ENCODE measurements at places on chromosomes 13 and 19. TPM values are rescaled to one million over a fixed set of nuclear protein-coding genes. Genes with fewer than 3 reads are reported as not detected.

DNA sequence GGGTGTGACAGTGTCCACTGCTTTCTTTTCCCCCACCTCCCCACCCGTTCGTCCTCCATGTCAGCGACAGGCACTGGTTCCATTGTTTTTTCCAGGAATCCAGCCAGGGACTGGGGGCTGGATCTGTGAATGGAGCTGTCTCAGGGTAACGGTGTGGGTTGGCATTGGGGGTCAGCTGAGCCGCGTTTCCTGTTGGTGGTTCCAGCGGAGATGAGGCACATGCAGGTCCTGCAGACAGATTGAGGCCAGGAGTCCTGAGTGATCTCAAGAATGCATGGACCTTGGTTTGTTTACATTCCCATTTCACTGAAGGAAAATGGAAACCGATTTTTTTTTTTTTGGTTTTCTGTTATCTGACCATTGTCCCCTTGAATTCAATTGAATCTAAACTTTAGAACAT, 303.9 kb downstream of the FGF9 start:
- no peak for DNase-seq

- DNase-seq: no peak
These were observed 116.1 kb downstream of the LRCH1 start for GRCh38 chr13:46668931-46669525.

The SHISA2 gene
- total RNA-seq: 19.9 TPM

GRCh38 chr19:47097396-47098201, 16.0 kb downstream of the ZC3H4 start:
- no peak for DNase-seq

DNA sequence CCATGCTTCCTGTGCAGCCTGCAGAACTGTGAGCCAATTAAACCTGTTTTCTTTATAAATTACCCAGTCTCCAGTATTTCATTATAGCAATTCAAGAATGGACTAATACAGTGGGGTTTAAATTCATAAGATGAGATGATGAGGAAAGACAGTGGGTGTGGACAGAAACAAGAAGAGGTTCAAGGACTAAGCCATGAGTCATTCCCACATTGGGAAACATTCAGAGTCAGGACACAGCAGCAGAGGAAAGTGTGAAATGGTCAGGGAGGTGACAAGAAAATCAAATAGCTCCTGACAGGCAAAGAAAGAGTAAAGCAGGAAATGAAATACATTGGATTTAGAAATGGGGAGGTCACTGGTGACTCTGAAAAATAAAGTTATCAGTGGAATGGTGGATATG, 9.1 kb downstream of the ZNF841 start:
- no peak for DNase-seq

The MAG gene
- not detected for total RNA-seq

DNA sequence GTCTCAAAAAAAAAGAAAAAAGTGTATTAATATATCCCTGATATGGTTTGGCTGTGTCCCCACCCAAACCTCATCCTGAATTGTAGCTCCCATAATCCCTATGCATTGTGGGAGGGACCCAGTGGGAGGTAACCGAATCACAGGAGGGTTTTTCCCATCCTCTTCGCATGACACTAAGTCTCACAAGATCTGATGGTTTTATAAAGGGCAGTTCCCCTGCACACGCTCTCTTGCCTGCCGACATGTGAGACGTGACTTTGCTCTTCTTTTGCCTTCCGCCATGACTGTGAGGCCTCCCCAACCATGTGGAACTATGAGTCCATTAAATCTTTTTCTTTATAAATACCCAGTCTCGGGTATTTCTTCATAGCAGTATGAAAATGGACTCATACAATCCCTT, 17.7 kb downstream of the STK24 start:
- DNase-seq: no peak

The CXCL17 gene
- 257 TPM for total RNA-seq

GRCh38 chr13:28597641-28598040, 61.3 kb upstream of the POMP start:
- no peak for DNase-seq

The ZNF8 gene
- 5.5 TPM for total RNA-seq

DNA sequence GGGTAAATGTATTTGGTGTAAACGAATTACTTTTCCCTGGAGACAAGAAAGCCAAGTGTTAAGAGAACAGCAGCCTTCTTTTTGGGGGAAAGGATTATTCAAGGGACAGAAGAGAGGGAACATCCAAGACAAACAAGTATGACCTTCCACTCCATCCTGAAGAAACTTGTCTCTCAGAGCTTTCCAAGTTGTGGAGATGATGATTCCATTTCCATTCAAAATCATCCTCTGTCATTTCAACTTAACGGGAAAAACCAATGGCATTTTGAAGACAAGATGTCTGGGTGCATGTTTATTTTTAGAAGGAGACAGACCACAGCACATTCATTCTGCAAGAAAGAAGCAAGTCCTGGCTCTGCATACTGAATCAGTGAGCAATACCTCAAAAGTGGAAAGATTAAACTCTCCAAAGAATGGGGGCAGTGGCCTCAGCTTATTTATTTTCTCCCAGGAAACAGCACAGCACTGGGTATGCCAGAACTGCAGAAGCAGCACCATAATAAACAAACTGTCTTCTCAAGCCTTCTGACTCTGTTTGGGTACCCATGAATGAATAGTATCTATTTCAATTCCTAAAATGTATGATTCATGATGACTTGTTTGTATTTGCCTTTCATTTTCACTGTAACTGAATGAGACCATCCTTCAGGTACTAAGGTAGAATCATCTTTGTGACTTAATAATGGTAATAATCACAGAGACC, 541.0 kb downstream of the RFC3 start:
- no peak for DNase-seq

The CYP4F11 gene
- total RNA-seq: 2.3 TPM
